ENCODE measurements at places on chromosomes 16 and 17.

- DNase-seq, result no peak
Observed at GRCh38 chr17:64491034-64491860, 5.6 kb downstream of the POLG2 start.

DNA sequence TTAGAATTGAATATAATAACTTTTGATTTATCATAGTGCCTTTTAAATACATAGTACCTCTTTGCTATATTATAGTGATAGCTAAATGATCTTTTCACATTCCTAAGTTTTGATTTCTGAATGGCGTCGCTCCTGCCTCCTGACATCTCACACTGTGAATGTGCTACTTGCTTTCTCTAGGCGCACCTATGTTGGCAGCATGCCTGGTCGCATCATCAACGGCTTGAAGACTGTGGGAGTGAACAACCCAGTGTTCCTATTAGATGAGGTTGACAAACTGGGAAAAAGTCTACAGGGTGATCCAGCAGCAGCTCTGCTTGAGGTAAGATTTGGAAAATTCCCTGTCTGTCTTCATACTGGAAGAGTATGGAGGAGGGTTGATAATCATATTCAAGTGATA, 29.8 kb upstream of the ABCC11 start:
- DNase-seq, result no peak

DNA sequence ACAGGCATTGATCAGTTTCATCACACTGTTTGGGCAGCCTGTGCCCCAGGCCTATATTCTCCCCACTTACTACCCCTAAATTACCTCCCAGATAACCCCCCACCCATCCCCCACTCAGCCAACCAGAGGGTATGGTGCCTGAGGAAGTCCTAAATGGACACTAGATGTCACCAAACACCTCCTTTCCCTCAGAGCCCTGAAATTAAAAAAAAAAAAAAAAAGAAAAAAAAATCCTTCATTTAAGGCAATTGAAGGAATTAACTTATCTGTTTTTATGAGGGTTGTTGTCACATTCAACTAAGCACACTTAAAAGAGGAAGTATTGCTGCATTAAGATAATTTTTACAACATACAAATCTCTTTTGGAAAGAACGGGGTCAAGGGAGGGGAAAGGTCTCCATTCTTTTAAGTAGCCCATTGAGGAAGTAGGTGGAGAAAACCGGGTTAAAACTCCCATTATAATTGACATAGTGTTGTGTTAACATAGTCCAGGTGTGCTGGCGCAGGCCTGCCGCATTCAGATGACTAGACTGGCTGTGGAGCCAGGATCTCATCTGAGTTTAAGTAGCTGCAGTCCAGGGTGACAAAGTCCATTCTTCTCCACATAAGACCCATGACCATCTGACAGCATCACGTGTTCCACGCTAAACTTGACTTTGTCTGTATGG, 46.3 kb downstream of the SNX11 start:
- DNase-seq, result no peak

GRCh38 chr17:69093995-69094394, 33.3 kb upstream of the ABCA9 start:
- DNase-seq, result no peak

DNA sequence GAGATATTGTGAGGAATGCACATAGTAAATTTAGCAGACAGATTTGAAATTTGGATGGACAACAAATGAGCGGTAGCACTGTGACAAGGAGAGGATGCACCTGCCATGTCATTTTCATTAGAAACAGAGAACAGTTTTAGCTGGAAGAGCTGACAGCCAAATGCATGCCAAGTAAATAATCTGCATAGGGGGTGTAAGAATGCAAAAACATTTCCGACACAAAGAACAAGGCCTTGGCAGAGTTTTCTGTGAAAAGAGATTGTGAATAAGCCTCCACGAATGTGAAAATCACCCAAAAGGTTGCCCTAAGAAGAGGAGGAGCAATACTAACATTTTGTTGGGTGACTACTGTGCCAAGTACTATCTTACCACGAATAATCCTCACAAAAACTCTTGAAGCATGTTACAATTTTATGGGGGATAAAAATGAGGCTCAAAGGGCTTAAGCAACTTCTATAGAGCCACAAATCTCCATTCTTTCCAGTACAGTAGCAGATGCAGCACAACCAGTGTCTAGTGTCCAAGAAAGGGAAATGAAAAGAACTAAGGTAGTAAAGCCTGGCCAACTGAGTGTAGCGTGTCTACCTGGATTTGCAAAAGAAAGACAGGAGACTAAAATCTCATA, 28.3 kb downstream of the TMEM100 start:
- no peak for DNase-seq

DNA sequence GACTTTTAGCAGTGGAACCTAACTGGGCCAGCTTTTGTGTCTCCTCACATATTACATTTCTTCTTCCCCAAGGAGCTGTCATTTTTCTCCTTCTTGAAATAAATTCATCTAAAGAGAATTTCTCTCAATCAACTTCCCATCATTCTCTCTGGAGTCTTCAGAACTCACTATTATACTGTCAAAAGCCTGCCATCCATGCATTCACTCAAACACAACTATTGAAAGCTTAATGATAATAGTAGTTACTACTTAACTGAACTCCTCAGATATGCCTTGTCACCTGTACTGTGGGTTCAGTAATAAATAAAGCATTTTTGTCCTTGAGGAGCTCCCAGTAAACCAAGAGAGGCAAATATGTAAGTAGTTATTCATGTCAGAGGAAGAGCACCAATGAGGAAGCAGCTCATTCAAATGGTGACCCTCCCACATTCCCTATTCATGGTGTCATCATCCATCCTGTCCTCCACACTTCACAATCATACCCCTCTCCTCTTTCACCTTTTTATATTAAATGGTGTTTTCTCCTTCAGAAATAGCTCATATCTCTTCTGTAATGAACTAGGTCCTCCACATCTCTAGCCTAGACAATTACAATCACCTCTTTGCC, 162.6 kb downstream of the CA10 start:
- no peak for DNase-seq

- no peak for DNase-seq
Observed at GRCh38 chr16:81708266-81709015, 70.7 kb upstream of the PLCG2 start.

DNA sequence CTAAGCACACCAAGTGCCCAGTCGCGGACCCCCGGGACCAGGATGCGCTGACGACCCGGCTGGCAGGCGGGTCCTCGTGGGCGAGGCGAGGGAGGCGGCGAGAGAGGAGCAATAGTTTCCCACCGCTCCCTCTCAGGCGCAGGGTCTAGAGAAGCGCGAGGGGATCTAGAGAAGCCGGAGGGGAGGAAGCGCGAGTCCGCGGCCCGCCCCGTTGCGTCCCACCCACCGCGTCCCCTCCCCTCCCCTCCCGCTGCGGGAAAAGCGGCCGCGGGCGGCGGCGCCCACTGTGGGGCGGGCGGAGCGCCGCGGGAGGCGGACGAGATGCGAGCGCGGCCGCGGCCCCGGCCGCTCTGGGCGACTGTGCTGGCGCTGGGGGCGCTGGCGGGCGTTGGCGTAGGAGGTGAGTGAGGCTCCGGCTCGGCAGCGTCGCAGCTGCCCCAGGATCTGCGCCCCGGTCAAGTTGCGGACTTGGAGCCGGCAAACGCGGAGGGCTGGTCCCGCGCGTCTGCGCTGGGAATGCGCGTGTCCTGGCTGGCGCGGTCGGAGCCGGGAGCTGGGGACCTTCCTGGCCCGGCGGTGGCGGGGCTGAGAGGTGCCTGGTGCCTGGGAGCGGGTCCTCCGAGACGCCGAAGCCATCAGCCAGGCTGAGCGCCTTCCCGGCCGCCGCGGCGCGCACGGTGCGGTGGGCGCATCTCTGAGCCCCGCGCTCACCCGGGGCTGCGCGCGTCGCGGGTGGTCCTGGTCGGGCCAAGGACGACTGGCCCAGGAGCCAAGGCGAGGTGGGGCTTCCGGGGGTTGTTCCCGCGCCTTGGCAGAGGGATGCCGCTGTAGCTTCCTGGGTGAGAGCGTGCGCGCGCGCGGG, at the start of gene ITGB3:
Gene ITGB3 (plus strand): TSS at position 287 of the 862 bp plus-strand sequence. CDS start 35 bp downstream, at position 322.
- no peak for DNase-seq

GRCh38 chr16:89456419-89456959, 33.9 kb downstream of the ANKRD11 start:
- DNase-seq, result no peak

GRCh38 chr17:17694169-17695081, 13.2 kb downstream of the RAI1 start:
- DNase-seq, result no peak

DNA sequence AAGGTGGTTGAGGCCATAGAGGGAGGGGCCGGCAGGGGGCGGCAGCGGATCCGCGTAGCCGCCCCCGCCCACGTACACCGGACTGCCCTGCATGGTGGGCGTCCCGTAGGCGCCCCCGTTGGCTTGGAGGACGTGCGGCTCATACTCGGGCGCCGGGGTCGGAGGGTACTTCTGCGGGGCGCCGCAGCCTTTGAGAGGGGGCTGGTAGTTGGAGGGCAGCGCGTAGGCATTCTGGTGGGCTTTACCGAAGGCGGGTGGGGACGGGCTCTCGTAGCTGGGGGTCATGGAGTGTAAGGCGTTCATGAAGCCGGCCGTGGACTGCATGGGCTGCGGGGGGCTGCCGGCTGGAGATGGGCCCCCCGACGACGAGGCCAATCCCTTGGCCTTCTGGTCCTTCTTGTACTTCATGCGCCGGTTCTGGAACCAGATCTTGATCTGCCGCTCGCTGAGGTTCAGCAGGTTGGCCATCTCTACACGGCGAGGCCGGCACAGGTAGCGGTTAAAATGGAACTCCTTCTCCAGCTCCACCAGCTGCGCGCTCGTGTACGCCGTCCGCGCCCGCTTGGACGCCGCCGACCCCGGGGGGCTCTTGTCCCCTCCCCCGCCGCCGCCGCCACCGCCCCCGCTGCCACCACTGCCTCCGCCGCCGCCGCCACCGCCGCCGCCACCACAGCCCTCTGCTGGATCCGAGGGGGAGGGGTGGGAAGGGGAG, 5.7 kb upstream of the HOXB2 start:
- DNase-seq, result no peak

DNA sequence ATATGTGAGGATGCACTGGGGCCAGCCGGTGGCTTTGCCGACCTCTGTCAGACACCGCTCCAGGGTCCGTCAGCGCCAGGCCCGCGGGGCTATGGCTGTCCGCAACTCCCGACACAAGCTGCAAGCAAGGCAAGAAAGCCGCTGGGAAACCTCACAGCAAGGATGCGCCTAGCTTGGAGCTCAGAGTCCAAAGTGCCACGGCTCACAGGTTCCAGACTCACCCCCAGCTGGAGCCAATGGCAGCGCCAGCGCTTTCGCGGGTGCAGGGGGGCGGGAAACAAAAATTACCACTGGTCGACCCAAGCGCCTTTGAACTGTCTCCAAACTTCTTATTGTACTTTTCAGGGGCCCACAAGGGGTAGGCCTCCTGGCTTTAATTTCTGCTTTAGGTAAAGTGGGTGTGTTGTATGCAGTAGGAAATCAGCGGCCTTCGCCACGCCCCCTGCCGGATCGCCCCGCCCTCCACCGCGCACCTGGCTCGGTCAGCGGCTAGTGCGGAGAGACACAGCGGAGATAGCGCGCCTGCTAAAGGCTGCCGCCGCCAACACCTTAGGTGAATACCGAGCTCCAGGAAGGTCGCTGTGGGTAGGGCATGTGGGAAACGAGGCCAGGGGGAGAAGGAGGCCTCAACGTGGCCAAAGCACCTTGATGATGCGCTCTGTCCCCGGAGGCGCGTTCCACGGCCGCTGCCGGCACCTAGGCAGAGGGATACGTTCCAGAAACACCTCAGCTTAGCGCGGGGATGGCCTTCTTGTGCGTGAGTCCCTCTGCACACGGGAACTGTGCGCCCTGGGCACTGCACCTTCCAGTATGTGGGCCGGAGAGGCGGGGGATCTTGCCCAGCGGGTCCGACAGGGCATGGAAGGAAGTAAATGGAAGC, 61.0 kb upstream of the RBL2 start:
- no peak for DNase-seq

DNA sequence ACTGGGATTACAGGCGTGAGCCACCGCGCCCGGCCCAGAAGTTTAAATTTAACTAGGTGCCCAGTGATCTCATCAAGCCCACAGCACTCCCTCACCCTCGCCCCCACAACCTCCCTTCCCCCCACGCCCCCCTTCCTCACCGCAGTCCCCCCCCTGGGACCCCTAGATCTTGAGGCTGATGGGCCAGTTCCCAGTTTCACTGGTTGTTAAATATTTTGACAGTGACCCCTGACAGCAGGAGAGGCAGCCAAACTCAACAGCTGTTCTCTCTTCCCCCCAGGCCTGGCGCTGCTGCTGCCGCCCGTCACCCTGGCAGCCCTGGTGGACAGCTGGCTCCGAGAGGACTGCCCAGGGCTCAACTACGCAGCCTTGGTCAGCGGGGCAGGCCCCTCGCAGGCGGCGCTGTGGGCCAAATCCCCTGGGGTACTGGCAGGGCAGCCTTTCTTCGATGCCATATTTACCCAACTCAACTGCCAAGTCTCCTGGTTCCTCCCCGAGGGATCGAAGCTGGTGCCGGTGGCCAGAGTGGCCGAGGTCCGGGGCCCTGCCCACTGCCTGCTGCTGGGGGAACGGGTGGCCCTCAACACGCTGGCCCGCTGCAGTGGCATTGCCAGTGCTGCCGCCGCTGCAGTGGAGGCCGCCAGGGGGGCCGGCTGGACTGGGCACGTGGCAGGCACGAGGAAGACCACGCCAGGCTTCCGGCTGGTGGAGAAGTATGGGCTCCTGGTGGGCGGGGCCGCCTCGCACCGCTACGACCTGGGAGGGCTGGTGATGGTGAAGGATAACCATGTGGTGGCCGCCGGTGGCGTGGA, 15.6 kb downstream of the QPRT start:
- DNase-seq, result no peak

DNA sequence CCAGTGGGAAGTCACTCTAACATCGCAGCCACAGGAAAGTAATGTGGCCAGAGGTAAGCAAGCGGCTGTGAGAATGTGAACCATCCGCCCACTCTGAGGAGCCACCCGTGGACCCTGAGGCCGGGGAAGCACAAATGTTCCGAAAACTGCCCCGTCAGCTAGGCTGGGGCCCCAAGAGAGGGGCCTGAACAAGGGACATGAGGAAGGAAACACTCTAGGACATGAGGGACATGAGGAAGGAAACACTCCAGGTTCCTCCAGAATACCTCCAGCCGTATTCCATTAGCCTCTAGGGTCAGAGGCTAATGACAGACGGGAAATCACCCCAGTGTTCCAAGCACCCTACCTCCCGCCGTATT, 317 bp downstream of the TEFM start:
- DNase-seq, result no peak

GRCh38 chr17:29167393-29168078, 12.7 kb downstream of the MYO18A start:
- DNase-seq, result no peak

DNA sequence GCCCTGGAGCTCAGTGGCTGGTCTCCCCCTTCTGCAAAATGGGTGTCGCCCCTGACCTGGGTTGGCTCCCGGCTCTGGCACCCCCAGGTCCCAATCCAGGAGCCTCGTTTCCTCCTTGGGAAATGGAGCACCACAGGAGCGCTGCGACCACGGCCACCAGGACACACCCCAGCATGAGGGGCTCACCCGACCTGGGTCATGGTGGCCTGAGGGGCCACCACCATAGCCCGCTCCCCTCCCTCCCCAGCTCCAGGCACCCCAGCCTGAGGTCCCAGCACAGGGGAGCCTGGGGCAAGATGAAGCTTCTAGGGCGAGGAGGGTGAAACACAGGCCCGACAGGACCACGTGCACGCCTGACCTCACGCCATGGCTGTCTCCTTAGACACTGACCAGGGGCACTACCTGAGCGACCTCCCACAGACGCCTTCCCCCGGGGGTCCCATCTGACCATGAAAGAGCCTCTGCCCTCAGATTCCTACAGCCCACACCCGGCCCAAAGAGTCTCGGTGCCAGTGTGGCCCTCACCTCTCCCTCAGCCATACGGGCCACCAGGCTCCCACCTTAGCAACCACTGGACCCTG, 11.8 kb downstream of the BCAR1 start:
- no peak for DNase-seq

Data from AG04449 (cell line).